GM23338 (cell line): ENCODE measurements at places on chromosomes 2 and 18.

GRCh38 chr18:13412901-13413300 is 194.3 kb downstream of the LDLRAD4 start:
- H3K4me3 ChIP-seq, result no peak overlapping the region
- H3K27me3 ChIP-seq, result no peaks in the 10 kb centered on the region
- 0 out of 2 replicates have a peak, but pooled peaks cover 4% of the 10 kb centered on the region for H3K4me1 ChIP-seq
- H3K27ac ChIP-seq, result no peak overlapping the region

DNA sequence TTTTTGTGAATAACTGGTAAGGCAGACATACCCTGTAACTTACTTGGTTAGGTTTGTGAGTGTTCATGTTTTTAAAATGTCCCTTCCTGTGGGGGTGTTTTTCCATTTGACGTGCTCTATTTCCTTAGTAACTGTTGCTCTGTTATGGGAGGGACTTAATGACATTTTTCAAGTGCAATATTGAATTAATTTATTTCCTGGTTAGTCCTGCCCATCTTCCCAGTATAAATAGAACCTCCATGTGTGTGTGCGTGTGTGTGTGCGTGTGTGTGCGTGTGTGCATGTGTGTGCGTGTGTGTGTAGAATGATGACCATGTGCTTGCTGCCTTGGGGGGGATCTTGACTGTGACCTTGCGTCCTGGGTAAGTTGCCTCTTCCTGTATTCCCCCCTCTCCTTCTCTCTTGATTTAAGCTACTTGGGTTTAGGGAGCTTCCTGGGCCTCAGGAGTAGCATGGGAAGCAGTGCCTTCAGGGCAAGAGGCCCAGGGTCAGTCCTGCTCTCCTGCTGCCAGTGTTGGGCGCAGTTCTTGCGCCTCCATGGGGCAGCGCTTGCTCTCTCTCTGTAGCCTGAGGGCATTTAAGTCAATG is 163.9 kb downstream of the LDLRAD4 start:
- H3K4me1 ChIP-seq, result no peaks in the 10 kb centered on the region
- no peak overlapping the region for H3K4me3 ChIP-seq
- H3K36me3 ChIP-seq, result no peaks in the 10 kb centered on the region
- DNase-seq, result no peak
- no peaks in the 10 kb centered on the region for H3K27me3 ChIP-seq

- DNase-seq, result no peak
- H3K27ac ChIP-seq, result no peak overlapping the region
- H3K4me1 ChIP-seq, result no peaks in the 10 kb centered on the region
- no peaks in the 10 kb centered on the region for H3K36me3 ChIP-seq
- no peak overlapping the region for H3K4me3 ChIP-seq
Observed at GRCh38 chr2:168369031-168369430, 87.0 kb upstream of the CERS6 start.

DNA sequence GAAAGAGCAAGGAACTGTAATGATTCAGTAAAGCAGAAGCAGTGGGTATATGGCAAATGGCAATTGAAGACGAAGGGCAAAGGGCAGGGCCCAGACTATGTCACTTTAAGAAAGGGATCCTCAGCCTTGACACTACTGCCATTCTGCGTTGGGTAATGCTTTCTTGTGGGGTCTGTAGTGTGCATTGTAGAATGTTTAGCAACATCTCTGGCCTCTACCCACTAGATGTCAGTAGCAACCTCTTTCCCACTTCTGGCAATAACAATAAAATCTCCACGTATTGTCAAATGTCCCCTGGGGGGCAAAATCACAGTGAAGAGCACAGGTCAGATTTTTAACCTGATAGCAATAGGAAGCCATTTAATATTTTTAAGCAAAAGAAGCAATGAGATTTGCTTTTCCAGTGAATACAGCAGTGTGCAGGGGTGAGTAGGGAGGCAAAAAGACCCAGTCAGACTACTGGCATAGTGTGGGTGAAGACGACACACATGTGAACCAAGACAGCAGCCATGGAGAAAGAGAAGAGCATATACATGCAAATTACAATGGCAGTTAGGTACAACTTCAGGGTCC is 209.5 kb downstream of the DYM start:
- no peaks in the 10 kb centered on the region; the same call in 1 of the 2 replicates for H3K4me1 ChIP-seq
- H3K36me3 ChIP-seq, result peaks cover 3% of the 10 kb centered on the region; the same call in 1 of the 2 replicates
- H3K27me3 ChIP-seq, result no peaks in the 10 kb centered on the region

- H3K27me3 ChIP-seq, result no peaks in the 10 kb centered on the region
- H3K4me1 ChIP-seq, result no peaks in the 10 kb centered on the region
- no peak overlapping the region for H3K27ac ChIP-seq
- DNase-seq, result no peak
Observed at GRCh38 chr18:1394966-1395365, 490.3 kb downstream of the ADCYAP1 start.

GRCh38 chr2:100019499-100019898 is 122.9 kb downstream of the AFF3 start:
- no peaks in the 10 kb centered on the region for H3K36me3 ChIP-seq
- no peaks in the 10 kb centered on the region for H3K4me1 ChIP-seq
- H3K4me3 ChIP-seq, result no peak overlapping the region
- no peak for DNase-seq
- no peak overlapping the region for H3K27ac ChIP-seq

DNA sequence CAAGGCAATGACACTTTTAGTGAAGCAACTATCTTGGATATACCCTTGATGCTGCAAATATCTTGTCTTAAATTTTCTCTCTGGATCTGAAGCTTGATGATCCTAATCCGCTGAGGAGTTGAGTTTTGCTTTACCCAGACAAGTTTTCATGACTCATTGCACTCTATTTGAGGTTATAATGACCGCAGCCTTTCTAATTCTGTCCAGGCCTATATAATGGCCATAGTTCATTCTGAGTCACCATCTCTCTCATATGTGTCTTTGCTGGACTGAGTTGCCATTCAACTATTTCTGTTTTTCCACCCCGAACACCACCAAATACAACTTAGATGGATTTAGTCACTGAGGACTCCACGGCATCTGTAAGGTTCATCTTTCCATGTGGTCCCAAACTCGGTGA is 802.1 kb upstream of the FAM98A start:
- DNase-seq, result no peak
- H3K27ac ChIP-seq, result no peak overlapping the region
- H3K36me3 ChIP-seq, result no peaks in the 10 kb centered on the region
- H3K27me3 ChIP-seq, result no peaks in the 10 kb centered on the region
- H3K4me1 ChIP-seq, result no peaks in the 10 kb centered on the region

DNA sequence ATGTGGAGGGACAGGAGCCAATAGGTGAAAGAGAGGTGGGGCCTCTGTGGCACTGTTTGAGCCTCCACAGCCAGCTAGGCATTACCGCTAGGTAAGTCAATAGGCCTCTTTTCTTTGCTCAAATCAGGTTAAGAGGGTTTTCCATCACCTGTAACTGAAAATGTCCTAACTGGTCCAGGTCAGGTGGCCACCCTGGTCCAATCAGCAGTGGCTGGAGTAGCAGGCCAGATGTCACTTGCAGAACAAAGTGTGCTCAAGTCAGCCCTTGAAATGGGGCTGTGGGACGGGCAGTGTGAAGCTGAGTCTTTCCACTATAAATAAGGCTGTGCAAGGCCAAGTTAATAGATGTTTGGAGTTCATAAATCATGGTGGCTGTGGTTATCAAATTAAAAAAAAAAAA is 20.9 kb downstream of the FBXO36 start:
- H3K4me3 ChIP-seq, result no peak overlapping the region
- H3K27ac ChIP-seq, result no peak overlapping the region
- no peaks in the 10 kb centered on the region for H3K36me3 ChIP-seq
- H3K4me1 ChIP-seq, result peaks cover 8% of the 10 kb centered on the region; the same call in 1 of the 2 replicates

GRCh38 chr18:65735155-65735554 is 15.7 kb upstream of the CDH7 start:
- H3K27me3 ChIP-seq, result no peaks in the 10 kb centered on the region
- no peaks in the 10 kb centered on the region for H3K36me3 ChIP-seq
- H3K27ac ChIP-seq, result no peak overlapping the region
- no peak overlapping the region for H3K4me3 ChIP-seq
- no peak for DNase-seq
